ENCODE measurements at places on chromosomes 12 and 14.

DNA sequence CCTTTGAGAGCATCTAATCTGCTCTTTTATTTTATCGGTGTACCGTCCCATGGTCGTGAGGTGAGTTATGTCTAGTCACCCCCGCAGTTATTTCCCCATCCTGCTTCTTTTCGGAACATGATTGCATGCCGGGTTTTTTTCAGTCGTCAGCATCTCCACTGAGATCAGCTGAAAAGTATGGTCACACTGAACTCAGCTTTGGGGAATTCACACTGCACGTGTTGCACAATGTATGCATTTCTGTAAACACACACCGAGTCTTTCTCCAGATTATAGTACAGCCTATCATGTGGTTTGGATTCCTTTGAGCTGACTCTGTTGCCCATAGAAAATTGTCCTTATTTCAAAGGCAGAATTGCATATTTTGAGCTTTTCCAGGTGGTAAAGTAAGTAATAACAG is 24.6 kb downstream of the PLXNC1 start:
- DNase-seq = no peak

DNA sequence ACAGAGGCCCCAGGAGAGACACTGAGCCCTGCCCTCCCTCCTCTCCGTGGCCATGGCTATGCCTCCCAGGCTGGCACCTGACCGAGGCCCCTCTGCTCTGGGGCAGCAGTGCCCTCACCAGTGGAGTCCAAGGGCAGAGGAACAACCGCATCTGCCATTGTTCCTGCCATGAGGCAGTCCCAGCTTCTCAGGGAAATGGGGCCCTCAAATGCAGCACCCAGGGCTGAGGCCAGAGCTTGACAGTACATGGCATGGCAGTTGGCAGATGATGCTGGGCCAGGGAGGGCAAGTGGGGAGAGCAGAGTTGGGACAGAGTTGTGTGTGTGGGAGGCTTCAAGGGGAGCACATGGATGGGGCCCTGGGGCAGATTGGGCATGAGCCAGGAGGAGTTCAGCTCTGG is 21.1 kb upstream of the KRT77 start:
- no peak for DNase-seq

DNA sequence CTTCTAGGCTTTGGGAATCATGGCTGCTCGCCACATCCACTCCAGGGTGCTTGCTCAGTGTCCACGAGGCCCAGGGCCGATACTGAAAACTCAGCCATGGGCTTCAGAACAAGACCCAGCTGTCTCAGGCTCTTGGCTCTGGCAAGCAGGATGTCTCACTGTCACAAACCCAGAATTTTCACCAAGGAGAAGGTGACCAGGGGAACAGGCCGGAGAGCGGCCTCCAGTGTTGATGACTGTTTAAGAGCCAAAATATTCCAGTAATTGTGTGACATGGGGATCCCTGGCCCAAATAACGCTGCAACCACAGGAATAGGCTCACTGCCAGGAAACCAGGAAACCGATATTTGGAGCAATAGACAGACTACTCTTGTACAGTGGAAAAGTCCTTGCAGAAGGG is 9.8 kb upstream of the SERPINA5 start:
- no peak for DNase-seq

- DNase-seq = no peak
These were observed 11.1 kb upstream of the CLMN start for GRCh38 chr14:95330591-95331370.

DNA sequence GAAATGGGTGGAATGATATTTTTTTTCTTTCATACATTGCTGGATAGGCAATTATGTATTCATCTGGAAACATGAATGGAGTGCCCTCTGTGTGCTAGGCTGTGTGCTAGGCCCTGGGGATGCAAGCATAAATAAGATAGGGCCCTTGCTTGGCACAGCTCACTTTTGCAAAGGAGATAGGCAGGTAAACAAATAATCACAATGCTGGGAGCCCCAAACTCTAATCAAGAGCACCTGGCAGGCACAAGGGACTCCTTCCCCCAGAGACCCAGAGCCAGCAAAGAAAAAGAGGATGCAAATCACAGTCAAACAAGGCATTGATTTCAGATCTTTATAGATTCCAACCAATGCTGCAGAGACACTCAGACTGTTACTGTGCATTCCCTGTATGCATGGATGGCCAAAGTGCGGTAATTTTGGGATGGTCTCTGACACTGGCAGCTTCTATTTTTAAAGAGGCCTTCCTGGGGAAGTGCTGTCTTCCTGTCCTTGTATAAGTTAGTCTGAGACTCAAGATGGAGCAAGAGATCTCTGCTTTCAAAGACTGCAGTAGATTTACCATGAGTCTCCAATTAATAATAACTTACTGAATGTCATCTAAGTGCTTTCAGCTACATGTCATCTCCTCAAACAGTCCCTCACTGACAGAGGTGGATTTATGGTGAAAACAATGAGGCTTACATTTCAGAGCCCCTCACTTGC is 45.1 kb upstream of the CPM start:
- DNase-seq = no peak

DNA sequence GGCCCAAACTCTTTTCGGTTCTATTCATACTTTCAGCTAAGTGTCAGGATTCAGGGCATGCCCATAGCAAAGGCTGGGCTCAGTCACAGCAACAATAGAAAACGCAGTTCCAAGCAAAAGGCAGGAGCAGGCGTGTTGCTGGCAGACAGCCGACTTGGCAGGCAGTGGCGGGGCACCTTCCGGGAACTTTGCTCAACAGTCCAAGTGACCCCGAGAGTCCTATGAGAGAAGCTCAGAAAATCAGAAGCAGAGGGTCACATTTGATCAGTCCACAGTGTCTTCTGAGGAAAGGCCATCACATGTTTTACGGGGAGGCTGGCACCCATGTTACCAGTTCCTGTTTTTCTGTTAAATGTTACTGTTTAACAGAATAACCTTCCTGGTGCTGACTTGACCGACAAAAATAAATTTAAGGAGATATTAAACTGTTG is 115.0 kb downstream of the DACT1 start:
- DNase-seq = peak; percentile 53

DNA sequence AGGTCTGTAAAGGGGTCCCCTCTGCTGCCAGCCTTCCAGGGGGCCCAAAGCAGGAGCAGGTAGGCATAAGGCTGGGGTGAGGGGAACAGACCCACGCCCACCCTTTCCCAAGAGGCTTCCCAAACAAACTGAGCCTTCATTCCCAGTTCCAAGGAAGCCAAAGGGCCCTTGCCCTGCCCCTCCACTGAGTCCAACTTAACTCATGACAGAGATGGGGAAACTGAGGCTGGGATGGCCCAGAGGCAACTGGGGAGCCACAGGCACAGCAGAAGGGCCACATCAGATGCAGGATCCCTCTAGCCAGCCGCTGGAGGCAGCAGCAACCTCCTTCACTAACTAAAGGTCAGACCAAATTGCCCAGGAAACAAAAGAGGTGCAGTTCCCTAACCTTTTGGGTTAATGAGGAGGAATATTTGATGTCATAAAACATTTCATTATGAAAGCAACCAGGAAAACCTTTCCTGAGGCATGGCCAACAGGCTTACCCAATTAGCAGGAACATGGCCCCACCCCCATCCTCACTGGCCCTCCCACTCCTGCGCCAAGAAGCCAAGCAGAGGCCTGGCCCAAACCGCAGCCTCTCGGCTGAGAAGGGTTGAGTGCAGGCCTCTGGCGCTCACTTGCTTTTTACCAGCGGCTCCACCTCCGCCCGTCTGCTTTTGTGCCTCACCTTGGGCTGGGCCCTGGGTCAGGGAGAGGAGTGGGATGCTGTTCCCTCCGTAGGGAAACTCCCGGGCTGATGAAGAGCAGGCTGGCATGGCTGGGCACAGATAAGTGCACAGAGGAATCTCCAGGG is 293.5 kb upstream of the RTL1 start:
- no peak for DNase-seq

DNA sequence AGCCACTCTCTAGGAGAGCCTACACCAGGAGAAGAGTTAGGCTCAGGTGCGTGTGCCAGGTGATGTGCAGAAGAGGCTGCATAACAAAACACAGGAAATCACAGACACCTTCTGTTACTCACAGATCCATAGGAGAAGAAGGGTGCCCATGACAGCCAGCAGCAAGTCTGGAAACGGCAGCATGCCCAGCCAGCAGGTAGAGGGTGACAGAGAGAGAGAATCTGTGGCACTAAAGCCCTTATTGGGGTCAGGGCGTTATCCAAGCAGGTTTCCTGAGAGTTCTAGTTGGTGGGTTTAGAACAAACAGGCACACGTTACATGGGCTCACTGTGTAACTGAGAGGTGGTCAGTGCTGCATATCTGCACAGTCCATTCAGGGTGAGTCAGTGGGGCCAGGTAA is 14.9 kb upstream of the SLC8A3 start:
- DNase-seq = no peak

DNA sequence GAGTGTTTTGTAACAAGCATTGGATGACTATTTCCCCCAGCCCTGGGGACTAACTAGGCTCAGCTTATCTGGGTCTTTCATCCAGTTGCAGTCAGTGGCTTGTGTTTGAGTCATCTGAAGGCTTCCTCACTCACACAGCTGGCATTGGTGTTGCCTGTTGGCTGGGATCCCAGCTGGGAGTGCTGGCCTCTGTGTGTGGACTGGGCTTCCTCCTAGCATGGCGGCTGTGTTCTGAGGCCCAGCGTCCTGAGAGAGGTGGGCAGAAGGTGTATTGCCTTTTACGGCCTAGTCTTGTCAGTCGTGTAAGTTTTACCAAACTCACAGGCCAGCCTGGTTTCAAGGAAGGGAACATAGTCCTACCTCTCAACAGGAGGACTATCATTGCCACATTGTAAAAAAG is 28.3 kb upstream of the PPP2R5C start:
- DNase-seq = no peak

GRCh38 chr12:120851444-120851843 is 52.7 kb downstream of the SPPL3 start:
- no peak for DNase-seq

DNA sequence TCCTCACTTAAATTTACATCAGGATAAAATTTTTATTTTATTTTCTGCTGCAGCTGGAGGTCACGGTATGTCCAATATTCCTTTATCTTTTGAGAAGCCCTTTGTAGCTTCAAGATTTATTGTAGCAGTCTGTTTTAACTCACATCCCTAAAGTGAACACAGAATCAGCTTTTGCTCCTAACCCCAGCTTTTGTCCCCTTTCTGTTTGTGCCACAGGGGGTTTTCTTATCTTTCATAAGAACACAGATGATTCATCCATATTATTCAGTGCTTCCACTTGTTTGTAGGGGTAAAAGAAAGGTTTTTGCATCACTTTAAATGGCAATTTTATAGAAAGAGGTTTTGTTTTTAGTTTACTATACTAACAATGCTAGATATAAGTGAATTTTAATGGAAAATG is 21.8 kb upstream of the PIK3C2G start:
- DNase-seq = no peak

- no peak for DNase-seq
These were observed 3.5 kb downstream of the CLEC9A start for GRCh38 chr12:10033783-10034545.
